ENCODE measurements at places on chromosomes 2 and 18.

DNA sequence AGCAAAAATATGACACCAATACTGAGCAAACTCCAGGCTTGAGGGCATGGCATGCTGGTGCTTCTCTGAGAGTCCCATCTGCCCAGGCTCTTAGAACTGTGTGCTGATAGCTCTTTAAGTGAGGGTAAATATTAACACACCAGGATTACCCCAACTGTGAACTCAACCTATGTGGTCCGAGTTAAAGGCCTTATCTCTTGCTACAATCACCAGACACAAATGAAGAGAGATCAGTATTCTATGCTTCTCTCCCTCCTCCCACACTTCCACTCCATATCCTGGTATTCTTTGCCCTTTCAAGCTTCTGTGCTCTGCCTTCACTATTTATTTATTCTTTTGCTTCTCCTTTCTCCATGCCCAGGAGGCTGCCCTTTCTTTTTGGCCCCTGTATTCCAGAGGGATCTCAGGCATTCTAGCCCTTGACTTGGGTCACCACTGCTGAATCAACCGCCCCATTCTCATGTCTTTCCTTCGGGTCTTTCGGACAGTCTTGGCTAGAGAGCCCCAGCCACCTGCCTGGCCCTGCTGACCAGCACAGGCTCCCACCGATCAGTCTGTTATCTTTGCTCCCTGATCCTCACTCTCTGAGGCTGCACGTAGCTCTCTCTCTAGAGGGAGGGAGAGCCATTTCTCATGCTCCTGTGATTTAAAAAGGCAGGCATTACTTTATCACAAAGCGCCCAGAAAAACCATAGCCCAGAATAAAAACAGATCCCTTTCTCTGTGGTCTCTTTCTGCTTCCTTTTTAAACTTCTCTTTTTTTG, 17.2 kb upstream of the HK2 start:
- DNase-seq: no peak

DNA sequence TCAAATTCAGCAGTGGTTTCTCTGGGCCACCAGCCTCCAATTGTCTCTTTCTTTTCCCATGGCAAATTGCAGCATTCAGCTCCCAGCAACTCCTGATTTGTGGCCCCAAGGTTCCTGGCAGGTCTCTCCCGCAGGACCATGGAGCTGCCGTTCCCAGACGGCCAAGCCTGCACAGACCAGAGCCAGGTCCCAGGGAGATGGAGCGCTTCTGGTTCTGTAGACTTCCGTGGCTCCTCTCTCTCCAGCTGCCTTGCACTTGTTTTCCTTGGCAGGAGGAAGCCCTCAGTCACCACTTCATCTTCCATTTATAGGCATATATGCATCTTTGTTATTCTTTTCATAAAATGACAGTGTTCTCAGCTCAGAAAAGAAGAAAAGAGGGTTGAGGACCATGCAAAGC, 21.7 kb downstream of the TNP1 start:
- no peak for DNase-seq

GRCh38 chr2:172275239-172275638, 152.1 kb upstream of the ITGA6 start:
- DNase-seq: no peak

GRCh38 chr18:949724-950631, 45.3 kb downstream of the ADCYAP1 start:
- no peak for DNase-seq

DNA sequence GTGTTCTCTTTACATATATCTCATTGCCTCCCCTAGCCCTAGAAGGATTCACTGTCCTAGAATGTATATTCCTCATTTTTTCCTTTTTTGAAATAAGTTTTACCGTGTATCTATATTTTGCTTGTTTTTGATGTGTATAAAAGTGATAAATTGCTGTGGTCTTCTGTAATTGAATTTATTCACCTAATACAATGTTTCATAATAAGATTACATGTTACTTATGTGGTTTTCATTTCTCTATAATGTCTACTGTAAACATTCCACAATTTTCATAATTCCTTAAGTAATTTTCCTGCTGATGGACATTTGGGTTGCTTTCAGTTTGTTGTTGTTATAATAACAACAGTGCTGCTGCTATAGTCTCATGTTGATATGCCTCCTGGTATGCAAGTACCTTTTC, 118.2 kb downstream of the PHLPP1 start:
- no peak for DNase-seq

DNA sequence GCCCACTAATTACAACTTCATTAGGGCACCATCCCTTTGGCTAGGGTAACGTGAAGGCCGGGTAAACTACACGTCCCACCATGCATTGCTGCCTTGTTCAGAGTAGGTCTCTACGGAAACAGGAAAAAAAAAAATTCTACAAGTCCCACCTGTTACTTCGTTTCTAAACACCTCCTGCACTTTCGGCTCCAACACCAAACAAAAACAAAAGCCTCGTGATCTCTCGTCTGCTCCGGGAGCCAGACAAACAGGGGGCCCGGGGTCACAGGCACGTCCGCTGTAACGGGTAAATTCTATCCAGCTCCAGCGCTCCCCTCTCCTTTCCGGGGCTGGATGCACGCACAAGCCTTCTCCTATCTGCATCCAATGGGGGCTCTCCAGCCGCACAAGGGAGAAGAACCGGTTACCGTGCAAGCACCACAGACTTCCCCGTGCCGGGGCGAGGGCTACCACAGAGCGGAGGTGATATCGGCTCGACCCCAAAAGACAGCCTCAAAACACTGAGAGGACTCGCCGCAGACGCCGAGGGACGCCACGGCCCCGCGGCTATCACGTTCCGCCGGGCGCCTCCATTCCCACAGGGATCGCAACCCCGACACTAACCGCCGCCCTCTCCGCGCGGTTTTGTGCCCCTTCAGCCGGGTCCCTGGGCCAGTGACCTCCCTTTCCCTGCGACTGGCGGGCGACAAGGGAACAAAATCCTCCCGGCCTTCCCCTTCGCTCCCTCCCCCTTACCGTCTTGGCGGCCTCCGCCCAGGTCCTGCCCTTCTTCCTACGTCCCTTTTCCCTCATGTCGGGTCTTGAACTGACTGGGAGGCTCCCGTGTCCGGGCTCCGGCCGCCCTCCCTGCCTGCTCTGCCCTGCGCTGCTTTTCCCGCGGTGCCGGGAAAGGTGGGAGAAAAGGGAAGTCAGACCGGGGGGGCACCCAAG, 591 bp downstream of the ASXL2 start:
- DNase-seq: peak; percentile 38

DNA sequence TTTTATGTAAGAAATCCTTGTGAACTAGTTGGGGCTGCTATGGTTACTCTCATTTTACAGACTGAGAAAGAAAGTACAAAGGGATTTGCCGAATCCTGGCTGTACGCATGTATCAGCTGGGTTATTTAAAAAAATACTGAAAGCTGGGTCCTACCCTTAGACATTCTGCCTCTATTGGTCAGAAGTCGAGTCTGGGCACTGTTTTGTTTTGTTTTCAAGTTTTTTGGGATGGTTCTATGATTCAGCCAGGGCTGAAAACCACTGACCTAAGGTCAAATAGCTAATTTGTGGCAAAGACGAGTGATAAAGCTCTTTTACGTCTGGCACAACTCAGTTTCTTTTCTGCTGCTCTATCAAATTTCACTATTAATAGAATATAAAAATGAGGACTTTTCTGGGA, 5.9 kb upstream of the SLC8A1 start:
- DNase-seq: no peak

GRCh38 chr2:119126650-119127049, 31.9 kb downstream of the C1QL2 start:
- DNase-seq: peak; percentile 21

- DNase-seq: no peak
These were observed 204.2 kb upstream of the SMAD2 start for GRCh38 chr18:48134609-48135008.

- DNase-seq: no peak
These were observed 4.0 kb upstream of the HJURP start for GRCh38 chr2:233858331-233858730.

All from activated naive CD4-positive, alpha-beta T cell (primary cell).